CD4-positive, alpha-beta T cell treated with Interleukin-10 for 1 hour (primary cell): ENCODE measurements at places on chromosomes 7 and 10.

GRCh38 chr7:96663871-96664445 is 45.7 kb downstream of the SEM1 start:
- DNase-seq = no peak

DNA sequence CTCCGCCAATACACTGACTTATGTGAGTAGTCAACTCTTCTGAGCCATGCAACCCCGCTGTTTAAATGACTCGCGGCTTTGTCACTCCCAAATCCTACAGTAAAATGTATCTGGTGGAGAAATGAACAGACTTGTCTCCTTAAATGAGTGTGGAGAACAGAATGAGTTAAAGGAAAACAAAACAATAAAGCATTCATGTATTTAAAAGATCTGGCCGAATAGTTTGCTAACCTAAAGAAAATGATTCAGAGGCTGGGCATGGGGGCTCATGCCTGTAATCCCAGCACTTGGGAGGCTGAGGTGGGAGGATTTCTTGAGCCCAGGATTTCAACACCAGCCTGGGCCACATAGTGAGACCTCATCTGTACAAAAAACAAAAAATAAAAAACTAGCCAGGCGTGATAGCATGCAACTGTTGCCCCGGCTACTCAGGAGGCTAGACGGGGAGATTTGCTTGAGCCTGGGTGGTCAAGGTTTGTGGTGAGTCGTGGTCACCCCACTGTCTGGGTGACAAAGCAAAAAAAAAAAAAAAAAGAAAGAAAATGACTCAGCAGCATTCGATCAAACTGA is 86.5 kb upstream of the PFKP start:
- no peak for DNase-seq

DNA sequence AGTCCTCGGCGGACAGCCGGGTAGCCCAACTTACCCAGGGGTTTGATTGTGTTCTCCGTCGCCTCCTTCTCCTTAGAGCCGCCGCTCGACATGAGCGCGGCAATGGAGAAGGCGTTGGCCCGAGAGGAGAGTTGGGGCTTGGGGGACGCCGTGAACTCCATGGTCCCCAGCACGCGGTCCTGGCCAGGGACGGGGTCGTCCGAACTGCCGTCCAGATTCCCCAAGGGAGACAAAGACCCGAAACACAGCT is 515 bp downstream of the TBX20 start:
- DNase-seq = no peak

GRCh38 chr10:102630663-102631062 is 13.6 kb upstream of the TRIM8 start:
- no peak for DNase-seq

GRCh38 chr10:21751341-21752310 is 217.6 kb downstream of the MLLT10 start:
- no peak for DNase-seq

DNA sequence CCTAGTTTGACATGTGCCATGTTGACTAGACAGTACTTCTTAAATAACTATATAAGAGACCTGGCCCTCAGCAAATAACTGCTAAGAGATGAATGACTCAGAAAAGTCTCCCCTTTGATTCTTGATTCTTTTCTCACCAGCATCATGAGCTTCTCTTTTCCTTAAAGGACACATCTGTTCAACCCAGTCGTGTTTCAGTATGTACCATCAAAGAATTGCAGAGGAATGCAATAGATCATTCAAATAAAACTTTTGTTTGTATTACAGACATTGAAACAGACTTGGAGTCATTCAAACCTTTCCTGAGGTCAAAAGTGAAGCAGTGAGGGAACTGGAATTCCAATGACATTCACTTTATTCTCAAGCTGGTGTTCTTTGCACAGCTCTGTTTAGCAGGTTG is 598.3 kb upstream of the GHITM start:
- no peak for DNase-seq

DNA sequence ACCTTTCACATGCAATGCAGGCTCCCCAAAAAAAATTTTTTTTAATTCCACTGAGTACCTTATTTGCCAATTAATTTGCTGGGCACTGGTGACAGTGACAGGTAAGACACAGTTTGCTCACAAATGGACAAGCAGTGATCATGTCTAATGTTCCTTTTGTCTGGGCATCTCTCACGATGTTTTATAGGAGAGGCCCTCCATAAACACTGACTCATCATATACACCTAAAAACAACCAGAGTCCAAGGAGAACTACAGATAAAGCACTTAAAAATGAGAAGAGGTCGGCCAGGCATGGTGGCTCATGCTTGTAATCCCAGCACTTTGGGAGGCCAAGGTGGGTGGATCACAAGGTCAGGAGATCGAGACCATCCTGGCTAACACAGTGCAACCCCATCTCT is 105.1 kb downstream of the ATE1 start:
- no peak for DNase-seq

DNA sequence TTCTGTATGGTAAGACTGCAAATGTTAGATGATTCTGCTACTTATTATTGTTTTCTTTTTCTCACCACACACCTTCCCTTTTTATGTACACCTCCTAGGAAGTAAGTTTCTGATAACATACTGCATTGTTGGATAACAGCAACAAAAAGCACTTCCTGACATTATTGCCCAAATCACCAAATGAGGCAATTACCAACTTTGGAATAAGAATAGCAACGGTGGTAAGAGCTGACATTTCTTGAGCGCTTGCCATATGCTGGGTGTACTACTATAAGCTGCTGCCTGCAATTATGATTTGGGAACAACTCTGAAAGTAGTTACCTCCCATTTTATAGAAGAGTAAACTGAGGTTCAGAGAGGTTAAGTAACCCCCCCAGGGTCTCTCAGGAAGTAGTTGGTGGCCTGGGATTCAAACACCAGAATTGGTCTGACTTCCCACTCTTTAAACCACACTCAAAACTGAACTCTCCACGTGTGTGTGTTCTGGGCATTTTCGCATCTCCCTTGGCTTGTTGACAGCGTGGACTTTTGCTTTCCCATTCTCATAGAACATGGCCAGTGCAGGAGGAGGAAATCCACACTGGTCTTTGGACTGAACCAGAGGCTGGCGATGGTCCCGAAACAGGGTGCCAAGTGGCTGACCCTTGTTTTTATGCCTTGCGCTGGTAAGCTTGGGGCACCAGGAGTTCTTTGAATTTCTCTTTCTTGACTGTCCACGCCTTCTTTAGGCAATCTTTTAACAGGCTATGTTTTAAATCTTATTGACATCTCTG is 71.4 kb downstream of the TCF7L2 start:
- no peak for DNase-seq

- peak; percentile 15 for DNase-seq
Measured at GRCh38 chr7:76225379-76225778, 23.7 kb downstream of the SRRM3 start.

GRCh38 chr7:132350741-132351140 is 225.5 kb downstream of the PLXNA4 start:
- DNase-seq = no peak

DNA sequence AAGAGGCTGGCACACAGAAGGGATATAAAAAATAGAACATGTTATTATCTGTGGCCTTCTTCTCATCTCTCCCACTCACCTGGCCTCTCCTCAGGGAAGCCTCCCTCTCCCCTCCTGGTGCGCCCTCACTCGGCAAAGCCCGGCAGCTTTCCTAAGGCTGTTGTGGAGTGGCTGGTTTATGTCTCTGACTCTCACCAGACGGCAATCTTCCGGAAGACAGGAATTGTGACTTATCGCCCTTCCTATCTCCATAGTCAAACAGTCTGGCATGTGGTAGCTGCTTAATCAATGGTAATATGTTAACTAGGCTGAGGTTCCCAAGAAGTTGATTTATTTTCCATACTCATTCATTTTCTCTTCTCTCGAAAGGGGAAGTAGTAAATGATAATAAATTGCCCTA is 78.7 kb downstream of the ATXN7L1 start:
- no peak for DNase-seq

DNA sequence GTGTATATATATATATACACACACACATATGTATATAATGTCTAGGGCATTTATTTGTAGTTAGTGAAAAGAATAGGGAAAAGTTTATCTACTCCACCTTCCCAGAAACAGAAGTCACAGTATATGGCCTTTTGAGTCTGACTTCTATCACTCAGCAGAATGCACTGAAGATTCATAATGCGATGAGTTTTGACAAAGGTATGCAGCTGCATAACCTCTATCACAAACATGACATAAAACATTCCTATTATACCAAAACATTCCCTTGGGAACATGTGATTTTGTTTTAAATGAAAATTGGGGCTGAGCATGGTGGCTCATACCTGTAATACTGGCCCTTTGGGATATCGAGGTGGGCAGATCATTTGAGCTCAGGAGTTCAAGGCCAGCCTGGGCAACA is 137.3 kb upstream of the EEPD1 start:
- DNase-seq = no peak

- DNase-seq = peak; percentile 4
Measured at GRCh38 chr10:5895804-5896203, 5.8 kb downstream of the FBH1 start.

DNA sequence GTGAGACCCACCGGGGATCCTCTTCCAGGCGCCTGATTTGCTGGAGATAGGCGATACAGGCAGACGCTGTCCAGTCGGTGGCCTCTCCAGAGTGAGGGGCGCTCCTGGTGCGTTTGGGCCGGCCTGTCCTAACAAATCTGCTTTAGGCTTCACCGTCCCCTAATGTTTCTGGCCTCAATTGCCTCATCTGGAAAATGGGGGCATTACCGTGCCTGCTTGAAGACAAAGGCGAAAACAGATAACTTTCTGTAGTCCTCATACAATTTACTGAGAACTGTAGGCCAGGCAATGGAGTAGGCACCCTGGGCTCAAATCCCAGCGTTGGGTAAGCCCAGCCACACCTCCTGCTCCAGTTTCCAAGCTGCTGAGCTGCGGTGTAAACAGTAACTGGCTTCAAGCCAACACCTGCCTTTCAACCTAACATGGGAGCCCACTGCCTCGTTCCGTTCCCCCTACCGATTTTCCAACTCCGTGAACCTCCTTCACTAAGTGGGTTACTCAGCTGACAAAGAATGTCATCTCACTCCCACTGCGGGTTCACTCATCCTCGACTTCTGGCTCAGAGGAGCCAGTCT is 589 bp upstream of the ZFAND4 start:
- no peak for DNase-seq

GRCh38 chr7:30365621-30366020 is 81.2 kb downstream of the ZNRF2 start:
- DNase-seq = no peak

- no peak for DNase-seq
Measured at GRCh38 chr10:29199941-29200679, 88.8 kb upstream of the LYZL1 start.

GRCh38 chr7:43294080-43294630 is 181.7 kb downstream of the HECW1 start:
- DNase-seq = no peak

DNA sequence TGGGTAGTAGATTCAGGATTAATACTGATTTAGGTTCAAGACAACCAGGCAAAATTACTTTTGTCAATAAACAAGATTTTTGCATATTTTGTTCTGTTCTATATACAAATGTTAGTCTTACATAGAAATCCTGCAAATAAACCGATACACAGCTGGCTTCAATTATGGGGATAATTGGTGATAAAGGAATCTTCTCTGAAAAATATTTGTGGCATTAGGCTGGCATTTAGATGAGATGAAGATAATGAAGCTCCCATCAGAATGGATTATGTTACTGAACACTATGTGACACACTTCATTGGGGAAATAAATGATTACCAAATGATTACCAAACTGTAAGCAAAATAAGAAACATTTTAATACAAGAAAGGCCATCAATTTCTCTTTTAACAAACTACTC is 65.8 kb downstream of the NT5C2 start:
- no peak for DNase-seq

GRCh38 chr10:80946073-80946472 is 408.4 kb downstream of the SH2D4B start:
- no peak for DNase-seq

DNA sequence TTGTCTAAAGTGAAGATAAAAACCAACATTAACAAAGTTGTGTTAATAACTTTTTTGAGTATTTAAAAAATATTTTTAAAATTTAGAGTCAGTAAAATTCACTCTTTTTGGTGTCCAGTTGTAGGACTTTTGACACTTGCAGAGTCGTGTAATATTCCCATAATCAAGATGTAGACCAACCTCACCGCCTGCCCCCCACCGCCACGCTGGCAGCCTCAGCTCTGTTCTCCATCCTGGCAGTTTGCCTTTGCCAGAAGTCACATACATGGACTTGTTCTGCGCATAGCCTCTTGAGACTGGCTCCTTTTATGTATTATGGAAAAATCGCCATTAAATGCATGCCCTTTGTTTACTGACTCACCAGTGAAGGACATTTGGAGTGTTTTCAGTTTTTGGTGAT is 27.3 kb upstream of the SYCE1 start:
- no peak for DNase-seq

DNA sequence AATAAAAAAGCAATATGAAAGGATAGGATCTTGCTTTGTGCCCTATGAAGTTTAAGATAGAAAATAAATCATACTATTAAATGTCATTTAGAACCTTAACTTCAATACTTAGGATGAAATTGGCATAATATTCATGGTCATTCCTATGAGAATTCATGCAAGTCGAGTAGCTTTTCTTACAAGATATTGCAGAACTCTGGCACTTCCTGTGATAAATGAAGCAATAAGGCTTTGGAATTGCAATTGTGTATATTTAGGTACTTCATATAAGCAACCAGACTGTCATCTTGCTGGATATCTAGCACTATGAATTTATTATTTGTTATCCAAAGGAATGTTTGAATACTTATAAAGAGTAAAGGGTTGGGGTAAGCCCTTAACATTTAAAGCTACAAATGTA is 116.5 kb downstream of the ZNF438 start:
- DNase-seq = no peak

- DNase-seq = no peak
Measured at GRCh38 chr10:43913676-43914235, 265.1 kb upstream of the ZNF32 start.

DNA sequence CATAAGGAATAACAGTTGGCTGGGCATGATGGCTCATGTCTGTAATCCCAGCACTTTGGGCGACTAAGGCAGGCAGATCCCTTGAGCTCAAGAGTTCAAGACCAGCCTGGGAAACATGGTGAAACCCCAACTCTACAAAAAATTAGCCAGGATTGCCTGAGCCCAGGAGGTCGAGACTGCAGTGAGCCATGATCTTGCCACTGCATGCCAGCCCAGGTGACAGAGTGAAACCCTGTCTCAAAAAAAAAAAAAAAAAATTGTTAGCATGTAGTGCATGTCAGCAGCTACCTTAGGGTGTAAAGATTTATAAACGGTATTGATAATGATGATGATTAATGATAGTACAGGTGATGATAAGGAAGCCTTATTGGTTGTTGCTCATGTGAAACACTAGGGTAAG is 331.2 kb upstream of the FZD1 start:
- no peak for DNase-seq

- DNase-seq = peak; percentile 14
Measured at GRCh38 chr7:143002106-143002505, 24.8 kb downstream of the OR9A2 start.

GRCh38 chr7:157900011-157900410 is 563.2 kb downstream of the DNAJB6 start:
- DNase-seq = no peak

DNA sequence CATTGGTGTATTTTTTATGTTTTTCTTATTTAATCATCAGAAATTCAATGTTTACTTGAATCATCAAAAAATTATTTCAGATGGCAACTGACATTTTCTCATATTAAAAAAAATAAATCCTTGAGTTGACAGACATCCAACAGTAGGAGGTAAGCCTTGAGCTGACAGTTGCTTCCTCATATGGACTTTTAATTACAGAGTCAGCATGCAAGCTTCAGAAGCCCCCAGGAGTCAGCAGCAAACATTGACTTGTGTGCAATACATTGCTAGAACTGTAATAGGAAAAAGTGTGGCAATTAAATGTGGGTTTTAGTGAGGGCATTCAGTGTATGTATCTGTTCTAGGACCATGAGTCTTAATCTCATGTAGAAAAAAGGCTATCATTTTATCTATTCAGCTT is 62.4 kb upstream of the TAS2R16 start:
- DNase-seq = no peak
